ENCODE measurements at places on chromosomes 16 and 17.

DNA sequence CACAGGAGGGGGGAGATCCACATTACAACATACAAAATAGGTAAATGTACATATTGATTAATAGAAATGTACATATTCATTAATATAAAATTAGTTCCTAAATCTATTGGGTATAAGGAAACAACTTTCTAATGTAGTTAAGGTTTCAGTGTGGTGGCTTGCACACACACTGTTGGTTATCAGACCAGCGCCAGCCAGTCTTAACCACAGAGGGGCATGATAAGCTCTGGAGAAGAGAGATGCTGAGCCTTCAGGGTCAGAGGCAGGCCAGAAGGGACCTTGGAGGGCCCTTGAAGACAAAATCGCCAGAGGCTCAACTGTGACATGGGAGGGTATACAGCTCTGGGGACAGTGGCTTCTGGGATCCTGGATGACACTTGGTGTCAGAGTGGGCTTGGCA lies 10.9 kb upstream of the ZFP90 start:
- DNase-seq: no peak

DNA sequence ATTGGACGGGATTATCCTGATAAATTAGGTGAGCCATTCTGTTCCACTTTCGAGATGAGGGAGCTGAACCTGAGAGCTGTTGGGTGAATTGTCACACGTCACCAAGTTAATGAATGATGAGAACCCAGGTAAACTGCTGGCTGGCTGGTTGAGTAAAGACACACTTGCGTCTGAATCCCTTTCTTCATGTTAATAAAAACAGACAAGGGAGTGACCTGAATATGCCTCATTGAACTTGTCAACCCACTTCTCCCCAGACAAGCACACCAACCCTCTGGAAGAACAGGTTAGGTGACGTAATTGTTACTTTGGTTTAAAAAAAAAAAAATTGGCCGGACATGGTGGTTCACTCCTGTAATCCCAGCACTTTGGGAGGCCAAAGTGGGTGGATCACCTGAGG lies 400.9 kb upstream of the CDH5 start:
- no peak for DNase-seq

DNA sequence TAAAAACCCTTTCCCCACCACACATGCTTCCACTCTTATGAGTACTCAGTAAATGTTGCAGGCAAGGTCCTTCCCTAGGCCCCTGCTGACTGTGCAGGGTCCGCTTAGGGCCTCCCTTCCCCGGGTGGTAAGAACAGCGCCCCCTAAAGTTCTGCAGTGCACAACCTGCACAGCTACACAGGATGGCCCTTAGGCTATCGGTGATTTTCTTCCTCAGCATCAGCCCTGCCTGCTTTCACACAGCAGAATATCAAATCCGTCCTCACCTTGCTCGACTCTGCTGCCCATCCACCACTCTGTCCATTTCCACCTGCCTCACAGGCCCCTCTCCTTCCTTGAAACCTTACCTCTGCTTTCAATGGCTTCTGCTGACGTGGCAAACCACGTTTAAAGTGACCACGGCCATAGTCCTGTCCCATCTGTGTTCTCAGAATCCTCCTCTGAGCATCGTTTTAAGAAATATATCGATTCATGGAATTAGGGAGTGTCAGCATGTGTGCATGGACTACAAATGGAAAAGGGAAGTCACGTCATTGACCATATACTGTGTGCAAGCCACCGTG lies 51.4 kb upstream of the TMEM132E start:
- no peak for DNase-seq

GRCh38 chr17:62189377-62189776 lies 124.3 kb upstream of the MED13 start:
- no peak for DNase-seq

Data from fibroblast of skin of left biceps (primary cell).